ENCODE measurements at places on chromosomes 5 and 9. TPM values are rescaled to one million over a fixed set of nuclear protein-coding genes. Genes with fewer than 3 reads are reported as not detected.

- H3K4me1 ChIP-seq, result no peaks in the 10 kb centered on the region
- DNase-seq, result no peak
- H3K4me3 ChIP-seq, result no peak overlapping the region
- H3K27me3 ChIP-seq, result peaks cover 65% of the 10 kb centered on the region
- H3K27ac ChIP-seq, result no peak overlapping the region
Measured at GRCh38 chr9:135592331-135592590, 30.7 kb downstream of the PAEP start.

DNA sequence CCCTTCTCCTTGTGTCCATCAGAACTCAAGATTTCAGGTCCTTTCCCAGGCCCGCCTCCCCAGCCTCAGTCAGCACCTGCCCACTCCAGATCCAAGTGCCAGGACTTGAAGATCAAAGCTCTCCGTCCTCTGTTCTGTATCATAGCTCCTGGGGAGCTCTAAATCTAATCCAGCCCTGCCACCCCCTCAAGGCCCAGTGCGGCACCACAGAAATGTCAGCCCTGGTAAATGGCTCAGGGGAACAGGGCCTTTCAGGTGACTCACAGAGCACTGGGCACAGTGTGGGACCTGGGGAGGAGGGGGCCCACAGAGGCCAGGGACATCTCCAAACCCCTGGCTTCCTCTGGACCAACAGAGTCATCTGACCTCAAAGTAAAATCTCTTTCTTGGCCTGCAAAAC is 6.0 kb downstream of the CSF2 start:
- H3K27ac ChIP-seq, result no peak overlapping the region
- H3K27me3 ChIP-seq, result no peaks in the 10 kb centered on the region
- peaks cover 3% of the 10 kb centered on the region for H3K4me1 ChIP-seq
- no peak overlapping the region for H3K4me3 ChIP-seq
- no peaks in the 10 kb centered on the region for H3K36me3 ChIP-seq

DNA sequence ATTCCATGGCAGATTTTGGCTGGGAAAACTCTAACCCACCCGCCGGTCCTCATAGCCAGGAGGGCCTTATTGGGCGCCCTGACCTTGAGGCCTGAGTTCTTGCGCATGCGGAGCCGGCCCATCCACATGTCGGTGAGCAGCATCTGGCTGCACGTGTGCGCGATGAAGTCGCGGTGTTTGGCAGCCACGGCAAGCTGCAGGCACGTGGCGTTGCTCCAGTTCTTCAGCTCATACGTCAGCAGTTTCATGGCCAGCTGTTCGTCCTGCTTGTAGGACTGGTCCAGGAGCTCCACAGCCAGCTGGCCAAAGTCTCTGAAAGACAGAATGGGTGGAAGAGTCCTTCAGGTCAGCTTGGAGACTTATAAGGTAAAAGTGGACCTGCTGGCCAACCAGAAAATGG is 204.3 kb upstream of the KLF9 start:
- H3K27me3 ChIP-seq, result no peaks in the 10 kb centered on the region
- H3K4me3 ChIP-seq, result no peak overlapping the region
- H3K27ac ChIP-seq, result no peak overlapping the region
- DNase-seq, result no peak
- no peaks in the 10 kb centered on the region for H3K36me3 ChIP-seq
- H3K4me1 ChIP-seq, result no peaks in the 10 kb centered on the region

The TAF1L gene
- not detected for total RNA-seq

The MAMDC2 gene
- total RNA-seq, result not detected

Measured in MCF 10A (cell line).